ENCODE measurements at places on chromosomes 13 and 19.

DNA sequence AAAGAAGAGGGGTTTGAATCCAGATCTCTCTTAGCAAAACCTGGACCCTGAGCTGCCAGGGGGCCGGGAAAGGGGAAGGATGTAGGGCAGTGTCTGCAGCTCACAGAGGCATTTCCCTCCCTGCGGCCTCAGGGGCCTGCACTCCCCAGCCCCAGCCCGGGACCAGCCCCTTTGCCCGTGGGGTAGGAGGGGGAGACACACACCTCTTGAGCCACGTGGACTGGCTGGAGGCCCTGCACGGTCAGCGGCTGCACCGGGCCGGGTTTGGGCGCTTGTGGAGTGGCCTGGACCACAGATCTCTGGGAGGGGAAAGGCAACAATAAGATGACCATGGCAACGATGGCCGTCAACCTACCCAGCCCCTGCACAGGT, 26.9 kb downstream of the RFX1 start:
- no peak for DNase-seq

DNA sequence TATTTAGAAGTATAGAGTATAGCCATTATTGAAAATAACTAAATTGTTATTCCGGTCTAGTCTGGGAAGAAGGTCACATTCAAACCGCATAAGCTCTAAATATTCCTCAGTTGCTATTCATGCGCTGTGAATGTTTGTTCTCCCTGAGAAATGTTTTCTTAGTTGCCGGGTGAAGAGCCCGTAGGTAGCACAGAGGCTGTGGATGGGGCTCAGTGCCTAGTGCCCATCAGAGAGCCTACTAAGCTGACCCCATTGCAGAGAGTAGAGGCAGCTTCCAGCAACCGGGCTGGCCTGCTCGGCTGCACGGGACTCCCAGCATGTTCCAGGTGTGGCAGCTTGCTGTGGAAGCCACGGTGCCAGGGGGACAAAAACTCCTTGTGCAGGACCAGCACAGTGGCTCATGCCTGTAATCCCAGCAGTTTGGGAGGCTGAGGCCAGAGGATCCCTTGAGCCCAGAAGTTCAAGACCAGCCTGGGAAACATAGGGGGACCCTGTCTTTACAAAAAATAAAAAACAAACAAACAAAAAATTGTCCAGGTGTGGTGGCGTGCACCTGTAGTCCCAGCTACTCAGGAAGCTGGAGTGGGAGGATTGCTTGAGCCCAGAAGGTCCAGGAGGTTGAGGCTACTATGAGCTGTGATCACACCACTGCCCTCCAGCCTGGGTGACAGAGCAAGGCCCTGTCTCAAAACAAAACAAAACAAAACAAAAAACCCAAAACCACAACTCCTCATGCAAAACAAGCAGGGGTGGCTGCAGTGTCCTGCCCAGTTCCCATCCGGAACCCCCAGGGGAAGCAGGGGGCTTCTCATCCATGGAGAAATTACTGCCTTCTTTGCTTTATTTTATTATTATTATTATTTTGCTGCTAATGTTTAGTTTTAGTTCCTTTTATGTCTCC, 82.5 kb downstream of the KCTD15 start:
- no peak for DNase-seq

DNA sequence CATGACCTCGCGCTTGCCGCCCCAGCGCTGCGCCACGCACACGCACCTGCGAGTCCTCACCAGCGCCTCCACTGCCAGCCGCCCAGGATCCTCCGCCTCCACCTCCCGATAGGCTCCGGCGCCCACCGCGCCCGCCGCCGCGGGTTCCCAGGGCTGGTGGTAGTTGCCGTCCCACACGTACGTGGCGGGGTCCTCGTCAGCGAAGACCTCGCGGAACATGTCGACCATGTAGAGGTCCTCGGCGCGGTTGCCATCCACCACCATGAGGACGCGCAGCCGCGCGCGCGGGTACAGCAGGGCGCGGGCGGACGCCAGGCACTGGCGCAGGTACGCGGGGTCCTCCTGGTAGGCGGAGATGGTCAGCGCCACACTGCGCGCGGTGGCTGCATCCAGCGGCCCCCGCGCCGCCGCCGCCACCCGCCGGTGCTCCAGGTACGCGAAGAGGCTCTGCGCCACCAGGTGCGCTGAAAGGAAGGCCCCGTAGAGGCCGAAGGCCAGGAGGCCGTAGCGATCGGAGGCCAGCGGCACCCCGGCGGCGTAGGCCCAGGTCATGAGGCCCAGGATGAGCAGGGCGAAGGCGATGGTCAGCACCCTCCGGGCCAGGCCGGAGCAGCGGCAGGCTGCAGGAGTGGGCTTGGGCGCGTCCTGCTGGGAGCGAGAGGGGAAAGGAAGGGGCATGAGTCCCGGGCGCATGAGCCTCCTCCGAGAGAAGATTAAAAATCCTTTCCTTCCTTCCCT, 4.4 kb downstream of the HAS1 start:
- no peak for DNase-seq

DNA sequence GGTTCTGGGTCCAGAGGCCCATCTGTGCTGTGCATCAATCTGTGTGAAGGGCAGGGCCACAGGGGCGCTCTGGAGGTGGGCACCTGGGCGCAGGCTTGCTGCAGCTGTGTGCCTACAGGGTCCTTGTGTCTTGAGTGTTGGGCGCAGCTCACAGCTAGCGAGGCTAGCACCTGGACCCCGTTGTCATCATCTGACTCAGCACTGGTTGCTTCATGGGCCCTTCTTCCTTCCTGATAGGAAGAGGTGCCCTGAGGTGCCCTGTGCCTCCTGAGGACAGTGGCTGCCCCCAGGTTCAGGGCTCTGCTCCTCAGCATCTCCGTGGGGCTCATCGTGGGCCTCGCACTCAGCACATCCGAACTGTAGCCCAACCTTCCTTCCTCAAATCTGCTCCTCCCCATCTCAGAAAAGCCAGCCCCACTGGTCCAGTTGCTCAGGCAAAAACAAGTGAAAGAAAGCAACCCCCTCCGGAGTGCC, 54.8 kb downstream of the GATAD2A start:
- DNase-seq = no peak

DNA sequence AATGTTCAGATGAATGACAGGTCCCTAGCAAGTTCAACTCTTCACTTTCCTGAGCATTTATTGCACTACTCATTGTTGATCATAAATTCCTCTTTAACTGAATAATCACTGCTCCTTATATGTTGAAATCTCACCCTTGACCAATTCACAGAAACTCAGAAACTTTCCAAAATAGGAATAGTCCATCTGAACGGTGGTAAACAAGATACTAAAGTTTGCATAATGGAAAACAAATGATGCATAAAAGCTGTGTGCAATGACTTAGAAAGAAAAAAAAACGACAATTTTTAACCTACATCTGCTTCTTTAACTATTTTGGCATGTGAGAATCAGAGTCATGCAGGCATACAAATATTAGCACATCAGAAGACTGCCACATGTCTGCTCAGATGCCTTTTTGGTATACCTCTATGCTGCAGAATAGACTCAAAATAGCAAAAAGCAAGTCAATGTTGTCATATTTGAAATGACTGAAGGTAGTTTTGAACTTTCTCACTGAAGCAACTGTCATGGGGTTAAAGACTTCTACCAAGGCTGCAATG, 34.8 kb downstream of the SLC10A2 start:
- no peak for DNase-seq

- no peak for DNase-seq
Observed at GRCh38 chr19:41936416-41936850, 8.2 kb upstream of the ERFL start.
